ENCODE measurements at places on chromosomes 13 and 19.

DNA sequence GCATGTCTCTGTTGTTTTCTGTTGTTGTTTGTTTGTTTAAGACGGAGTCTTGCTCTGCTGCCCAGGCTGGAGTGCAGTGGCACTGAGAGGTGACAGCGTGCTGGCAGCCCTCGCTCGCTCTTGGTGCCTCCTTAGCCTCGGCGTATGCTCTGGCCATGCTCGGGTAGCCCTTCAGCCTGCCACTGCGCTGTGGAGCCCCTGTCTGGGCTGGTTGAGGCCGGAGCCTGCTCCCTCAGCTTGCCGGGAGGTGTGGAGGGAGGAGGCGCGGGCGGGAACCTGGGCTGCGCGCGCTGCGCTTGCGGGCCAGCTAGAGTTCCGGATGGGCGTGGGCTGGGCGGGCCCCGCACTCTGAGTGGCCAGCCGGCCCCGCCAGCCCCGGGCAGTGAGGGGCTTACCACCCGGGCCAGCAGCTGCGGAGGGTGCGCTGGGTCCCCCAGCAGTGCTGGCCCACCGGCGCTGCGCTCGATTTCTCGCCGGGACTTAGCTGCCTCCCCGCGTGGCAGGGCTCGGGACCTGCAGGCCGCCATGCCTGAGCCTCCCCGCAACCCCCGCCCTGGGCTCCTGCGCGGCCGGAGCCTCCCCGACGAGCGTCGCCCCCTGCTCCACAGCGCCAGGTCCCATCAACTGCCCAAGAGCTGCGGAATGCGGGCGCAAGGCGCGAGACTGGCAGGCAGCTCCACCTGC lies 6.6 kb upstream of the ZNF329 start:
- DNase-seq: no peak

GRCh38 chr13:39107561-39107960 lies 69.3 kb downstream of the NHLRC3 start:
- no peak for DNase-seq

DNA sequence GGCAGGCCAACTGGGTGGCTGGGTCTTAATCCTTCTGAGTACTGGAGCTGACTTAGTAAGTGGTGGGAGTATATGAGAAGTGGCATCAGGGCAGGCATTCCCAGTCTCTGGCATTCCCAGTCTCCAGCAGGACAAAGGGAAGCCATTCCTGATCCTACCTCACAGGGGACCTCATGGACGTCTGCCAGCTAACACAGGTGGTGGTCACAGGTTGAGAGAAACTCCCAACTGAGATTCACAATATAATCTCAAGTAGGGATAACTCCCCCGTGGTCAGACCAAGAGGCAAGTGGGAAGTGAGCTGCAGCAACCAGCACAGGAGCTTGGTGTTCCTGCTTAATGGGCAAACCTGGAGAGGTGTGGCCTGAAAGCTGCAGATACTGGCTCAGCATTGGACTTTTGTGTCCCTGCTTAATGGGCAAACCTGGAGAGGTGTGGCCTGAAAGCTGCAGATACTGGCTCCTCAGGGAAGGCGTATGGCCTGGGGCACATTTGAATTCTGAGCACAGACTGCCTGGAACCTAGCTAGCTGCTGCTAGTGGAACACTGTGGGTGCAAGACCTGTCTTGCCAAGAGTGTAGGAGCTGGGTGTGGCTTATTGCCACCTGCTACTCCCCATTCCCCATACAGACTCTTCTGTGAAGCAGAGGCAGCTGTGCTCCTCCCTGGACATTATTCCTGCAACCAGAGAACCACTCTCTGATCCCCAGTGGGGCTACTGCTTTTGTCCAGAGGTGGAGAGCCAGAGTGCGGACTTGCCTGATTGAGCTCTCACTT lies 25.9 kb upstream of the OR10H2 start:
- no peak for DNase-seq

- DNase-seq: no peak
Observed at GRCh38 chr13:45276913-45277312, 64.1 kb downstream of the TPT1 start.

GRCh38 chr13:110271313-110271712 lies 35.6 kb downstream of the COL4A1 start:
- DNase-seq: no peak

- peak; percentile 84 for DNase-seq
Observed at GRCh38 chr19:17079710-17080439, 4.3 kb downstream of the MYO9B start.

DNA sequence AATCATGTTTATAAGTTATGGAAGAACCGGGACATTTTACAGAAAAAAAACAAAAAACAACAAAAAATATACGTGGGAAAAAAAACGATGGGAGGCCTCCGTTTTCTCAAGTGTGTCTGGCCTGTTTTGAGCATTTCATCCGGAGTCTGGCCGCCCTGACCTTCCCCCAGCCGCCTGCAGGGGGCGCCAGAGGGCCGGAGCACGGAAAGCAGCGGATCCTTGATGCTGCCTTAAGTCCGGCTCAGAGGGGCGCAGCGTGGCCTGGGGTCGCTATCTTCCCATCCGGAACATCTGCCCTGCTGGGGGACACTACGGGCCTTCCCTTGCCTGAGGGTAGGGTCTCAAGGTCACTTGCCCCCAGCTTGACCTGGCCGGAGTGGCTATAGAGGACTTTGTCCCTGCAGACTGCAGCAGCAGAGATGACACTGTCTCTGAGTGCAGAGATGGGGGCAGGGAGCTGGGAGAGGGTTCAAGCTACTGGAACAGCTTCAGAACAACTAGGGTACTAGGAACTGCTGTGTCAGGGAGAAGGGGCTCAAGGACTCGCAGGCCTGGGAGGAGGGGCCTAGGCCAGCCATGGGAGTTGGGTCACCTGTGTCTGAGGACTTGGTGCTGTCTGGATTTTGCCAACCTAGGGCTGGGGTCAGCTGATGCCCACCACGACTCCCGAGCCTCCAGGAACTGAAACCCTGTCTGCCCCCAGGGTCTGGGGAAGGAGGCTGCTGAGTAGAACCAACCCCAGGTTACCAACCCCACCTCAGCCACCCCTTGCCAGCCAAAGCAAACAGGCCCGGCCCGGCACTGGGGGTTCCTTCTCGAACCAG lies 1.8 kb upstream of the APOE start:
- peak; percentile 61 for DNase-seq

DNA sequence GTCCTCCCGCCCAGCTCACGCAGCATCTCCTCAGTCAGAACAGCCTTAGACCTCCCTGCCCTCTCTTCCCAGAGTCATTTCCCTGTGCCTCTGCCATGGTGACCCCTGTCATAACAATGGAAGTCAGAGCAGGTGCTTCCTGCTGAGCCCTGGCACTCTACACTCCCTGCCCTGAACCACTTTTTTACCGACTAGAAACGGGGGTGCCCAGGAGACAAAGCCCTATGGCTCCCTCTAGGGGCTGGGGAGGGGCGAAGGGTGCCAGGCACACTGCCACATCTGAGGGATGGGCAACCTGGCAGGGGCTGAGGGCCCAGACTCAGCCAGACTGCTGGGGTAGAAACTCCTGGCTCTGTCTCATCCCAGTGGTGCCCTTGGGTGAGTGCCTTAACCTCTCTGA lies 16.4 kb downstream of the ZNF574 start:
- DNase-seq: no peak

DNA sequence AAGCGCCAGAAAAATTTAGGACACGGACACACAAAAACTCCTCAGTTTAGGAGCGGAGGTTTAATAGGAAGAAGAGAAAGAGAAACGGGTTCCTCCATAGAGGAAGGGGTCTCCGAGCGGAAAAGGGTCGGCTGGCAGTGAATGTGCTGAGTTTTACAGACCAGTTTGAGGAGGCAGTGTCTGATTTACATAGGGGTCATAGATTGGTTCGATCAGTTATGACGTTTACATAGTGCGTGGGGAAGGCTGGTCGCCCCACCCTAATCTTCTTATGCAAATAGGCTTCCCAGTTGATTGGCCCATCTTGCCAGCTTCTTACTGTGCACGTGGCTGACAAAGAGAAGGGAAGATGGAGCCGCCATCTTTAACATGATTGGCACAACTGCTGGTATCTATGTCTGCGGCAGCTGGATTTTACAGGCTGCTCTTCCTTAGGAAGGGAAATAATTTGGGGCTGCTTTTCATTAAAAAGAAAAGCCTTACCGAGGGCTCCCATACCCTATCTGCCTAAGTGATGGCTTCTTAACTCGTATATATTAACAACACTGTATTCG lies 1.2 kb upstream of the ZNF225 start:
- DNase-seq: peak; percentile 1

DNA sequence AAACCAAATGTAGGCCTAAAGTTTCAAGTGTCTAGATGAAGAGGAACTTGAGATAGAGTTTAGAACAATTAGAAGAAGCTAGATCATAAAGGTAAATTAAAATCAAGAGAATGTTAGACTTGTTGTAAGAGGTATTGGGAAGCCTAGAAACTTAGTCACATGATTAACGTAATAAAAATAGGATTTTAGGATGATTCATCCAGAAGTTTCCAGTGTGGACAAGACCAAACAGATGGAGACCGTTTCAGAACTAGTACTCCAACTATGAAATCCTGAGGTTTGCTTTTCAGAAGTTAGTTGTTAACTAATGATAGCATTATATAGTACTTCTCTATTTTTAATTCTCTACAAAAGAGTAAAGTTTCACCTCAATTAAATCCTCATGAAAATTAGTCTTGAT lies 104.9 kb downstream of the MZT1 start:
- DNase-seq: no peak

- DNase-seq: peak; percentile 88
Observed at GRCh38 chr19:39412100-39412866, at the start of gene PLEKHG2. PLEKHG2 (plus strand) TSS chr19:39412669; CDS start chr19:39414087, 1,418 bp downstream.

- DNase-seq: no peak
Observed at GRCh38 chr19:54916822-54917221, 10.9 kb downstream of the NCR1 start.

DNA sequence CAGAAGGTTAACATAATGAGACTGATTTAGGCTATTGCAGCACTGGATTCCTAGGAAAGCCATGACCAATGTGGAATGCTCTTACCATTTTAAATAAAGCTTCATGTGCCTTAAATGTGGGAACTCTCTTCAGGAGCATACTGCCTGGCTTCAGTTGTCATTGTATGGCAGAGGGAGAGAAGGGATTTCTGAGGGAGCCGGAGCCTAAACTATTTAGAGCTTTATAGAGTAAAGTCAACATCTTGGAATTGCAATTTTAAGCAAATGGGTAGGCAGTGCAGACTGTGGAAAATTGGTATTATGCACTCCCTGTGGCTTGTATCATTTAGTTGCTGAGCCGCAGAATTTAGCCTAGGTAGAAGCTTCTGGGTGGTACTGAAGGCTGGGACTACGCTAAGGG lies 2041.4 kb downstream of the PCDH9 start:
- no peak for DNase-seq

DNA sequence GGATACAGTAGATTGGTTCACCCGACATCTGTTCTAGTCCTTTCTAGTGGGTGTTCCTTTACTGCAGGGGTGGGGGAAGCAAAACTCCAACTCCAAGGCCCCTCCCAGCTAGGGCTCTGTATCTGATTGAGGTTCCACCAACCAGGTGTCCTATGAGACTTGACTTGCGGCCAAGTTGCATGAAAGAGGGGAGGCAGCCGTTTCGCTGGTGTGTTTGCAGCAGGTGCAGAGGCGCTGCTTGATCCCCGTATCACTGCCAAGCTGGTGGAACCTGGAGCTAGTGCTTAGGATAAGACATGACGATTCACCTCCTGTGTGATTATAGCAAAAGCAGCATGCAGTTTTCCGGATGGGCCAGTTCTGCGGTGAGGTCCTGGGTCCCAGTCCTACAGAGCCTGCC lies 338.2 kb downstream of the UQCRFS1 start:
- no peak for DNase-seq

DNA sequence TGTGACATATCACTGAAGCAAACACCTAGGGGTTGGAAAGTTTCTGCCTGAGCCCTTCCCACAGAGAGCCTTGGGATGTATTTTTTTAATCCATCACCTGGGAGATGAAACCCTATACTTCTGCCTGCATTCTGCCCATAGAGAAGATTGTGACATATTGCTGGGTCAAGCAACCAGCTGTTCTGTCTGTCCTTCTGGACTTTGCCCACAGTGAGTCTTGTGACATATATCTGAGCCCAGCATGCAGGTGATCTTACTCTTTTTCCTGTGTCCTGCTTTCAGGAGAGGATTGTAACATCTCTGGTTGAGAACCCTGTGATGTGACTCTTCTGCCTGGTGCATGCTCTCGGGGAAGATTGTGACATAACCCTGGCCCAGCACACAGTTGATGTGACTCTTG lies 24.9 kb upstream of the ZNF681 start:
- no peak for DNase-seq

DNA sequence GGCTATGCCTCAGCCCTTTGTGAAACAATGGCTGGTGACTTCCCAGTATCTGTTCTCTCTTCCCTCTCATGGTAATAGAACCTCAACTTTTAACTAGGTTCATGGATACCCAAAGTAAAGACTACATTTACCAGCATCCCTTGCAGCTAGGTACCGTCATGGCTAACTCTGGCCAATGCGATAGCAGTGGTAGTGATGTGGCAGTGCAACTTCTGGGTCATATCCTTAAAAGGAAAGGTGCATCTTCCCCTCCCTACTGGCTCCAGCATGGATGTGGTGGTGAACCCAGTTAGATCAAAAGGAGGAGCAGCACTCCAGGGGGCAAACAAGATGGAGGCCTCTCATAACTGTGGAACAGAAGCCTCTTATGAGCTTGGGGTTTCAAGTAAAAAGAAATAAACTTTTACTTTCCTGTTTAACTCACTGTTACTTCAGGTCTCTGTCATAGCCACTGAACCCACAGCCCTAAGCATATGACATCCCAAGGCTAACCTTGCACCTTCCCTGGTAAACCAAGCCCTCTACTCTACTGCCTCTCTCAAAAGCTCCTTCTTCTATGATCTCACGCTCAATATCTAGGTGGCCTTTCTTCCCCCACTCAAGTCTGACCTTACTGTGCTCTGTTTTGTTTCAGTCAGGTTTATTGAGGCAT lies 104.4 kb downstream of the DOCK9 start:
- DNase-seq: no peak

DNA sequence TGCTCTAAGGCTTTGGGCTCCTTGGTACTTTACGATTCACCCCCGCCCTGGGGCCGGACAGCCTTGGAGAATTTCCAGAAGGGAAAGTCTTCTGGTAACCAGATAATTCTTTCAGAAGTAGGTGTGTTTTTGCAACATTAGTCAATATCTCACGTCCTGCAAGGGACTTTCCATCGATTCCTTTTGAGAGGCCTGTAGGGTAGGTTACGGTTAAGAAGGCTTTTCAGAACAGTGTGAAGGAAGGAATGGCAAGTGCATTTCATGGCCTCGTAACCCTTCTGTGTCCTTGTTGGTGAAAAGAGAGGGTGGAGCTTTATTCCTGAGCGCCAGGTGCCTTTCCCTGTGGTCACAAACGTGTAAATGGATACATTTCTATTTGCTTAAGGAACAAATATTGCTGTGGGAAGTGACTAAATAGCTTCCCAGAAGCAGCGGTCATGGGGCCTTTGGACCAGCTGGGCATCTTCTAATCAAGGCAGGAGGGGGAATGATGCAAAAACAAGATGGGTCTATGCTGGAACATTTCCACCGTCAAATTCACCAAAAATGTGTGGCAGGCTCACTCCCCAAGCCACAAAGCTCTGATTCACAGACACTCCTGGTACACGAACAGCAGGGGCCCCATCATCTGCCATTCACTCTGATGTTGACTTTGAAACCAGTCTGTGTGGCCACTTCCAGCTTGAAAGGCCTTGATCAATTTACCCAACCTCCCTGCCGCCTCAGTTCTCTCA lies 99.2 kb downstream of the ANKRD10 start:
- no peak for DNase-seq
